Right renal pelvis (tissue), 4 donors: ENCODE measurements at places on chromosomes 13 and 19. TPM values are rescaled to one million over a fixed set of nuclear protein-coding genes. Genes with fewer than 3 reads are reported as not detected.

DNA sequence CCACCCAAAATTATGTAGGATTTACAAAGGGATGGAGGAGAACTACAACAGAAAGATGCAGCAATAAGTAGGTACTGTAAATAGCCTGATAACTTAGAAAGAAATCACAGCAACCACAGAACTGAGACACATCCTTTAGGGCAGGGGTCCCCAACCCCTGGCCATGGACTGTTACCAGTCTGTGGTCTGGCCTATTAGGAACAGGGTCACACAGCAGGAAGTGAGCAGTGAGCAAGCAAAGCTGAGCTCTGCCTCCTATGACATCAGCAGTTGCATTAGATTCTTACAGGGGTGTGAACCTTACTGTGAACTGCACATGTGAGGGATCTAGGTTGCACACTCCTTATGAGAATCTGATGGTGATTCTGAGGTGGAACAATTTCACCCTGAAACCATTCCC lies 997.6 kb downstream of the DIAPH3 start:
- DNase-seq = no peak

DNA sequence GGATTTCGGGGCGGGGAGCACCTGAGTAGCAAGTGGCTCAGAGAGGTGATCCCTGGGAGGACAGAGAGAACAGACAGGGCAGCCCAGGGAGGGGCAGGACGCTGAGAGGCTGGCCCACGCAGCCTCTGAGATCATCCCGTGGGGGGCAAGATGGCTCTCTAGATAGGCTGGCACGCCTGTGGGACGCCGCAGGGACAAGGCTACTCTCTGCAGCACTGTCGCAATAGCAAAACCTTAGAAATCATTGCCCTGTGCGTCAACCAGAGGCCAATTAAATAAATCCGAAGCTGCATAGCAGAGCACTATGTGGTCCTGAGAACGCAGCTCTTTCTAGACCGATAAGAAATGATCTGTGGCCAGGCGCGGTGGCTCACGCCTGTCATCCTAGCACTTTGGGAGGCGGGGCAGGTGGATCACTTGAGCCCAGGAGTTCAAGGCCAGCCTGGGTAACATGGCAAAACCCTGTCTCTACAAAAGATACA lies 5.1 kb downstream of the PEX11G start:
- no peak for DNase-seq

- DNase-seq = no peak
Measured at GRCh38 chr19:41161903-41162302, 31.1 kb upstream of the CYP2S1 start.

The SIGLEC12 gene
- 0.13 TPM for polyA plus RNA-seq

- no peak for DNase-seq
Measured at GRCh38 chr13:20400774-20401173, 124.9 kb downstream of the CRYL1 start.

The ALOX5AP gene
- 3.6 TPM for polyA plus RNA-seq
